ENCODE measurements at places on chromosomes 5 and 9. TPM values are rescaled to one million over a fixed set of nuclear protein-coding genes. Genes with fewer than 3 reads are reported as not detected.

GRCh38 chr5:966345-966710 is 42.3 kb upstream of the NKD2 start:
- DNase-seq, result no peak

DNA sequence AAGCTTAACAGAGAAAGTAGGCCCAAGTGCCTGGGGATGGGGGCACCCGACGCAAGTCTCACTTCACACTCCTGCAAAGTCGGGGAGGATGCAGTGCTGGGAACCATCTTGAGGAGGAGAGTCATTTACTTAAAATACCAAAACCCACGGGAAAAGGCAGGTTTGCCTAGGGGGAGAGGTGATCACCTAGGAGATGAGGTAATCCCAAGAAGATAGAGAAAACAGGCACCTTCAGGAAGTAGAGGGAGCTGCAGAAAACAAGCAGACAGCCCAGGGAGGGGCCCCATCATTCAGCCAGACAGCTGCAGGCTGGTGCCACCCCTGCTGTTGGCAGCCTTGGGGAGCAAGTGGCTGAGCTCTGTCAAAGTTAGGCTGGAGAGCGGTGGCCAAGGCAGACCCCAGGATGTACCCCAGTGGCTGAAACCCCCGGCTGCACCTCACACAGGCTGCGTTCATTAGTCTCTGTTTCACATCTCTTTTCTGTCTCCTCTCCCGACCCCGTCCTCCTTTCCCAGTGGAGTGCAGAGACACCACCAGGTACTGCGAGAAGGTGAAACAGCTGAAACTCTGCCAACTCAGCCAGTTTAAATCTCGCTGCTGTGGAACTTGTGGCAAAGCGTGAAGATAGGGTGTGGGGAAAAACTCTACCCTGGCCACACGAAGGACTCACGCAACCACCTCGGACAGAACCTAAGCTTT is 124.9 kb downstream of the SAXO1 start:
- DNase-seq, result no peak

The ZCCHC9 gene
- total RNA-seq, result 11.2 TPM

The ADAMTSL1 gene
- not detected for total RNA-seq

The LURAP1L gene
- 26.8 TPM for total RNA-seq
